ENCODE measurements at places on chromosomes 5 and 9.

DNA sequence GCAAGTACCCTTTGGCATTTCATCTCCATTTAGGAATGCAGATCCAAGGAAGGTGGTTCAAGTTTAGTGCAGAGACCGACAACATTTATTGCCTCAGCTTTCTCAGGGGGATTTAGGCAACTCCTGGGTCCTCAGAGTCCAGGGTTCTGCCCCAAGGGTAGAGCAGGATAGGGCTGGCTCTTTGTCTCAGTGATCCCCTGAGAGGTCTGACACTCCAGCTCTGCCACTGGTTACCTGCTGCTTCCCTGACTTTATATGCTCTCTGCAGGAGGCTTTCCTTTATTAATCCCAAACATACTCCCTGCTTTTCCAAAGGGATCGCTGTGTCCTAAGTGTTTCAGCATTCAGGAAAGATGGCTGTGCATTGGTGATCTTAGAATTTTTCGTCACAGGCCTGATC, 37.2 kb downstream of the TRPC7 start:
- H3K27ac ChIP-seq = no peak overlapping the region
- no peaks in the 10 kb centered on the region for H3K36me3 ChIP-seq
- no peak for DNase-seq
- no peaks in the 10 kb centered on the region for H3K27me3 ChIP-seq

DNA sequence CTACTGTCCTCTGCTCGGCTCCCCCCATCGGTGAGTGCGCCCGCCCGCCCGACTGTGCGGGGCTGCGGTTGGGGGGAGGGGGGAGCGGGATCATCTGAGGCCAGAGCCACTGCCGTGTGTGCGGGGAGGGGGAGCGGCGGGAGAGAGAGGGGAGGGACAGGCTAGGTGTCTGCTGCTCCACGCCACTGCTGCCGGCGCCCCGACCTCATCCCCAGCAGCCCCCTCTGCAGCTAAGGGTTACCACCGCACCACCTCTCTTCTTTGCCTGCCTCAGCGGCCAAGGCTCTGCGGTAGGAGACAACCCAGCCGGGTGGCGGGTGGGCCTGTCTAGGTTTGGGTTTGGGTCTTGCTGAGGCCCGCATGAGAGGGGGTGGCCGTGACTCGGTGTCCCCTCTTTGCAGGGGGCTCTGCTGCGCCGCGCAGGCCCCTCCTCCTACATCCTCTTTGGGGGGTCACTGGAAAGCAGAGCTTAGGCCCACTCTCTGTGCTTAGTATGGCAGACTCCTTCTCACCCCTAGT, 670 bp upstream of the PURA start:
- H3K27ac ChIP-seq = peak overlapping the region; percentile 81
- H3K4me3 ChIP-seq = peak overlapping the region; percentile 94
- DNase-seq = no peak
- no peaks in the 10 kb centered on the region for H3K27me3 ChIP-seq

DNA sequence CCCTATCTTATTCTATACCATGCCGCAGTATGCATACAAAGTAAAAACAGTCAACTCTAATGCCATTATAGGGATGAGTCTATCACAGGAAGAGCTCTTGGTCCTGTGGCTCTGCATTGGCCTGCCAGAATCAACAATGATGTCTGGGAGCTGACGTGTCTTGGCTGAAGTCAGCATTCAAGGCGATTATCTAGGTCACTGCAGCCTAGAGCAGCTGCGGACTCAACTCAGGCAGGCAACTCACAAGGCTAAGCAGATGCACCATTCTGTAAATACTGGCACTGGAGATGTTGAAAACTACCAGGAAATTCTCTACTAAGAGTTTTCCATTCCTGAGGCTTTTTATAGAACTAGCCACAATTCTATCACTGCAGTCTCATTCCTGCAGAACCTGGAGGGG, 13.3 kb downstream of the SPATA9 start:
- H3K27me3 ChIP-seq = no peaks in the 10 kb centered on the region
- no peaks in the 10 kb centered on the region for H3K36me3 ChIP-seq
- peak; percentile 12 for DNase-seq

DNA sequence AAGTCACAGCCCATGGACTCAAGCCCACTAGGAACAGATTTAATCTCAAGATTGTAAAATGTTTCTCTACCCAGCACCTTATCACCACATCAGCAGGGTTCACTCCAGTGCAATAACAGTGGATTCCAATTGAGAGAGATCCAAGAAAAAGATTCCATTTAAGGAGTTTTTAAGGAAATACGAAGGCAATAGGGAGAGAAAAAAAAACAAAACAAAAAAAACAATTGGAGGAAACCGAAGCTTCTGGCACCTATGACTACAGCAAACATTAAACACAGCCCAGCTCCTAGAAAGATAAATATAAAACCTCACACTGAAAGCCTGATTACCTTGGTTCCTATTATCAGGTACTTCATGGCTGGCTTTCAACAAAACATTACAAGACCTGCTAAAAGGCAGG, 192.7 kb downstream of the DAB2IP start:
- no peak for DNase-seq
- peaks cover 12% of the 10 kb centered on the region for H3K4me1 ChIP-seq
- H3K27ac ChIP-seq = peak overlapping the region; percentile 50
- H3K36me3 ChIP-seq = no peaks in the 10 kb centered on the region
- H3K27me3 ChIP-seq = no peaks in the 10 kb centered on the region

DNA sequence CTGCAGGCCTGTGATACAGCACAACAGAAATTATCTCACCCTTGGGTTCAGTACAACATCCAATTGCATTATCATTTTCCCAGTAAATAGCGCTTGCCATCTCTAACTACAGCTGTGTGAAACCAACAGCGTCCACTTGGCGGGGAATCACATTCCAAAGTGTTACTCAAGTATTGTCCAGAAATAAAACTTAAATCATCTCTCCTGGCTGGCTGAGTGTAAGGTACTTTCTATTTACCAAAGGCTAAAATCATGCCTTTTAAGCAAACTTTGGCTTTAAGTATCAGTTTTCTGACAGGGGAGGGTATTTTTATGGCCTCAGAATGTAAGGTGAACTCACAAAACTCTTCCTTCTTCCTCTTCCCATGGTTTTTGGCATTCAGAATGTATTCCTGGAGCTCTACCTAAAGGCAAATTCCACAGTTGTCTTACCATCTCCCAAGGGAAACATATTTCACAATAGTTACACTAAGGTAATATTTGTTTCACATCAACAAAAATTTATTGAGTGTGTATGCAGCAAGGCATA, 205.6 kb upstream of the MPDZ start:
- H3K4me3 ChIP-seq = peak overlapping the region; percentile 2
- H3K27me3 ChIP-seq = no peaks in the 10 kb centered on the region
- no peaks in the 10 kb centered on the region for H3K36me3 ChIP-seq

GRCh38 chr5:37370550-37370863, 399 bp downstream of the NUP155 start:
- no peaks in the 10 kb centered on the region for H3K36me3 ChIP-seq
- peaks cover 26% of the 10 kb centered on the region for H3K4me1 ChIP-seq
- DNase-seq = no peak
- H3K4me3 ChIP-seq = peak overlapping the region; percentile 87
- H3K27me3 ChIP-seq = no peaks in the 10 kb centered on the region

DNA sequence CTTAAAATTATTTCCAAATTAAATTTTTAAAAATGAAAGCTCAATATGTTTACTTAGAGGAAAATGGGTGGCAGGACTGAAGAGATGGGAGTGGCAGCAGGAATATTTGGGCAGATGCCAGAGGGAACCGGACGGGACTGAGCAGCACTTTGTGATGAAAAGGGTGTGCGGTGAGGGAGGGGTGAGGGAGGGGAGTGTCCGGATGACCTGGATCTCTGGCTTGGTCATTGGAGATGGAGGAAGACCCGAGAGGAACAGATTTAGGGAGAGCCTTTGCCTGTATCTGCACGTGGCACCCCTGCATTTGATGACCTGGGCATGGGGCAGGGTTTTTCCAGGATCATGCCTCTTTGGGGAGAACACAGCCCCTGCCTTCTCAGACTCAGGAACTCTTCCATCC, 201.1 kb upstream of the MVB12B start:
- H3K36me3 ChIP-seq = no peaks in the 10 kb centered on the region
- H3K4me1 ChIP-seq = no peaks in the 10 kb centered on the region
- H3K4me3 ChIP-seq = no peak overlapping the region
- no peak for DNase-seq
- no peaks in the 10 kb centered on the region for H3K27me3 ChIP-seq

GRCh38 chr5:74482990-74483389, 157.5 kb downstream of the ENC1 start:
- H3K4me1 ChIP-seq = no peaks in the 10 kb centered on the region
- H3K27ac ChIP-seq = no peak overlapping the region
- no peaks in the 10 kb centered on the region for H3K36me3 ChIP-seq
- DNase-seq = no peak

DNA sequence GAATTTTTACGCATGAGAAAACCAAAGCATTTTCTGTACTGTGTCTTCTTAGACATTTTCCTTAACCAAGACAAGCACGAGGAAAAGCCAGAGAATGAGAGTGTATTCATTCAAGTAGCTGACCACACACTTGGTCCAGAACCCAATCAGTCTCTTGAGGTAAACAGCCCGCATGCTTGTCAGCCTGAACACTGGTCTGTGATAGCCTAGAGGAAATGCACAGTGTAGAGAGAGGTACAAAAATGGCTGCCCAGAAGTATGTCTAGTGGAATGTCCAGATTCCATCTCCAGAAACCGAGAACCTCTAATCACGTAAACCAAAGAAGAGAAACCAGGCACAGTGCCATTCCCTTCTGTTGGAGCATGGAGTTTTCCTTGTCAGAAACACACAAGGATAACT, 80.0 kb upstream of the SNX2 start:
- H3K27ac ChIP-seq = no peak overlapping the region
- H3K4me1 ChIP-seq = no peaks in the 10 kb centered on the region
- no peaks in the 10 kb centered on the region for H3K27me3 ChIP-seq
- H3K36me3 ChIP-seq = no peaks in the 10 kb centered on the region
- H3K4me3 ChIP-seq = no peak overlapping the region
- no peak for DNase-seq

GRCh38 chr5:173747876-173748275, 131.4 kb upstream of the BOD1 start:
- H3K4me1 ChIP-seq = no peaks in the 10 kb centered on the region
- no peaks in the 10 kb centered on the region for H3K27me3 ChIP-seq
- H3K4me3 ChIP-seq = no peak overlapping the region
- H3K36me3 ChIP-seq = no peaks in the 10 kb centered on the region
- no peak for DNase-seq
- no peak overlapping the region for H3K27ac ChIP-seq

DNA sequence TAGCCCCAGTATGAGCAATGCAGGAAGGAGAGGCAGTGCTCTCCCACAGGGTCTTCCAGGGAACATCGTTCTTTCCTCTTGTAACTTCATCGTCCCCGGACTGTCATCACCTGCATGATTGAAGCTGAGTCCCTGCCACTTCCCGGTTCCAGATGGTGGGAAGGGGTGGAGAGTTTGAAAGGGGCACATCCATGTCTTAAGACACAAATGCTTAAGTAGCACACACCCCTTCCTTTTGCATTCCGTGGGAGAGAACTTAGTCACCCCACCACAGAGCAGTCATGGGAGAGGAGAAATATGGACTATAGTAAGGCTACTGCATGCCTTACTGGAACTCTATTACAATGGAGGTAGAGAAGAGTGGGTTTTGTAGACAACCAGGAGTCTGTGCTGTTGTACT, 165.3 kb upstream of the GAS1 start:
- no peak for DNase-seq
- peaks cover 24% of the 10 kb centered on the region for H3K4me1 ChIP-seq
- H3K27ac ChIP-seq = no peak overlapping the region
- no peaks in the 10 kb centered on the region for H3K27me3 ChIP-seq
